ENCODE measurements at places on chromosomes 5 and 9.
A peak's percentile ranks its signal among the peaks of the same experiment; 100 is the strongest.

DNA sequence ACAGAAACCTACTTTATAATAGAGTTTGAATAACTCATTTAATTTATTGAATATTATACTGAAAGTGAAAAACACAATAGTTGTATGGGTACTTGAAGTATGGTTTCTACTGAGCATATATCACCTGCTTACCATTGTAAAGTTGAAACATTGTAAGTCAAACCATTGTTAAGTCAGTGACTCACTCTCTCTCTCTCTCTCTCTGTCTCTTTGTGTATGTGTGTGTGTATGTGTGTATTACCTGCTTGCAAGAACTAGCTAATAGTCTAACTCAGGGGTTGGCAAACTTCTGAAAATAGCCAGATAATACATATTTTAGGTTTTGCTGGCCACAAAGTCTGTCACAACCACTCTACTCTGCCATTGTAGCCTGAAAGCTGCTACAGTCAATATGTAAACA lies 564.3 kb upstream of the ZNF608 start:
- no peak for DNase-seq

- no peak for DNase-seq
Measured at GRCh38 chr5:81052325-81052724, 92.2 kb downstream of the RASGRF2 start.

DNA sequence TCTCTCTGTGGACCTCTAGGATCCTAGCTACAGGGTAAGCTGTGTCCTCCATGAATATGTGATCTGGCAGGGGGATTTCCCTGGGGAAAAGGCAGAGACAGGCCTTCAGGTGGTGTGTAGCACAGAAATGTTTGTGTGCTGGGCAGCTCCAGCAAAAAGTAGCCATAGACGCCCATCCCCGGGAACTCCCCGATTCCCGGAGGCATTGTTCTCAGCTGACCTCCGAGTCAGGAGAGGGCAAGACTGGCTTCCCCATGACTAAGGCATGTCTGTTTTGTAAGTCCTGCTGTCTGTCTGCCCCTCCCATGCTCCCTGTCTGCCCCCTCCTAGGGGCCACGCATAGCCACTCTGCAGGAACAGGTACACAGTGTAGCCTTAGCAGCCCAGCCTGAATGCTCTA lies 834.5 kb downstream of the PTPRD start:
- no peak for DNase-seq

DNA sequence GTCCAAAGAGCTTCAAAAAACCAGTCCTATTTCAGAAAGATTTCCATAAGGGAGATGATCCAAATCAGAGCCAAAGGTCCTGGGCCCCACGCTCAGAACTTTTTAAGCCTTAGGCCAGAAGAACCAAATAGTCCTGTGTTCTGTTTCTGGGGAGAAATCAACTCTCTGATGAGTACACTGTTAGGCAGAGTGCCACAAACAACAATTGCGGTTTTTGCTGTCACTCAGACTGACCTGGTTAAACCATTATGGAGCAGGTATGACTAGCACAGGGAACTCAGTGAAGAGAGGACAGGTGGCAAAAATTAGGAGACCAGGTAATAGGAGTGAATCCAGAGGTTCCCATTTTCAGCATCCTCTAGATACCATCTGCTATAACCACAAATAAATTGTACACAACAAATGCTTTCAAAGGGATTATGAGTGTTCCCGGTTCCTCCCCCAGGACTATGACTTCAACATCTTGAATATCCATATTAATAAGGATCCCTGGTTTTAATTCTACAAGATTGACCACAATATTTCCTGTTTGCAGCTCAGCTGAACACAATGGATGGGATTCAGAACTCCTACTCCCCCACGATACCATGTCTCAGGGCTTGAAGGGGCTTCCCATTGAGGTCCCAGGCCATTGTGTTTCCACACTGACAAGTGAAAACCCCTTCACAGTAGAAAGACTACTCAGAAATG lies 52.1 kb upstream of the FREM1 start:
- no peak for DNase-seq

GRCh38 chr5:127428748-127429147 lies 88.7 kb upstream of the PRRC1 start:
- no peak for DNase-seq

GRCh38 chr9:86516564-86516963 lies 162.4 kb upstream of the TUT7 start:
- DNase-seq, result no peak

DNA sequence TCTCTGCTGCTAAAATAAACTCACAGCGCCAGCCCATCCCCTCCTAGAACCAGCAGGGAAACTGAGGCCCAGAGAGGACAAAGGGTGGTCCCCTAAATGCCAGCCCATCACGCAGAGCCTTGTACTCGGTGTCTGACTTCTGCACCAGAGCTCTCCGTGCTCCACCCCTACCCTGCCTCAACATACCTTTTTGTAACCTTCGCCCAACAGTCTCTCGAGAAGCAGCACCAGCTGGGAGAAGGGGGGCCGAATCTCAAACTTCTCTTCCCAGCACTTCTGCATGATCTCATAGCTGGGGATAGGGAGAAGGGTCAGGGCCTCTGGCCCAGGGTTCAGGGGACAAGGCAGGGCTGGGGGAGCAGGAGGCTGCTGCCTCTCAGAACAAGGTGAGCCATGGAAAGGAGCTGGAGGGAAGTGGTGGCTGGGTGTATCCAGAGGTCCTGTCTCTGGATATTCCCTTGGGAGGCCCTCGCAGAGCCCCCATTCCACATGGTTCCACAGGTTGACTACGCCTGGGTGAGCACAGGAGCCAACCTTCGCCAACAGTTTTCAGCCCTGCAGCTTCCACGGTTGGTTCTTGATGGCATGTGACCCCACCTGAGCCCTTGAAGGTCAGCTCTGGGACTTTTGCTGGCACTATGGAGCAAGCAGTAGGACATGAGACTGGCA lies 32.3 kb upstream of the CSF1R start:
- DNase-seq, result peak; percentile 33

Measured in ecto neural progenitor cell (in vitro differentiated cells).